Hematopoietic multipotent progenitor cell treated with erythropoietin and hydrocortisone succinate and interleukin-3 and kit ligand, for 15 days (in vitro differentiated cells): ENCODE measurements at places on chromosomes 6 and 20.

DNA sequence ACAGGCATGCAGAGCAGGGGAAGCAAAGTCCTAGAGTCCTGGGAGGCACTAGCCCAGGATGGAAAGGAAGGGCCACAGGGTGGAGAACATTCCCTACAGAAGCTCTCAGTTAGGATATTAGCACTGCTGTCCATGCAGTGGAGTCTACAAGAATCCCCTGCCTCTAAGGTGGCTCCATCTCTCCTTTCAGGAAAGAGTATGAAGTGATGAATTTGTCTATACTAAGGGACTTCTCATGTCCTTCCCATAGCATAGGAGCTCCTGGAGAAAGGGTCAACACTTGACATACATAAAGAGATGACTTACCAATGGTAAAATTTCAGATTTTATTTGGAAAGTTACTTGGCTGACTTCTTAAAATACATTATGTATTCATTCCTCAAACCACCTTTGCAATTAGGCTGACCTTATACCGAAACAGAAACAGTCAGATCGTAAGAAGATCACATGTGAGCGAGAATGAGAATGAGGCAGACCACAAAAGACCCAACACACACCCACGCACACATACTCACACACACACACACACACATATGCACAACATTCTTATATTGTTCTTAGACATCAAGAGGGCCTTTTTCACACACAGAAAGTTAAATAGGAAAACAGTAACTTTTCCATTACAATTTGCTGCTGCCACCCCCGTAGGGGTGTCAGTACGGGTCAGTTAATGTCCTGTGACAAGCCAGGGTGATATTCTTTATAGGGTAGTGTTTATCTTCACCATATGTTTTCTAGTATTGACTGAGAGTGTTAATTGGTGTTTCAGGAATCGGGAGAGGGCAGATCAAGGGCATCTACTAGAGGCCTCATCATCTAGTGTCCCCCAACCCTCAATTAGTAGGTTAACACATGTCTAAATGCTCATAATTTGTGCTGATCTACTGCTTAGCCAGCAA is 159.4 kb downstream of the FAXC start:
- DNase-seq, result no peak

- no peak for DNase-seq
These were observed 26.1 kb downstream of the TUBB2B start for GRCh38 chr6:3201388-3201787.

DNA sequence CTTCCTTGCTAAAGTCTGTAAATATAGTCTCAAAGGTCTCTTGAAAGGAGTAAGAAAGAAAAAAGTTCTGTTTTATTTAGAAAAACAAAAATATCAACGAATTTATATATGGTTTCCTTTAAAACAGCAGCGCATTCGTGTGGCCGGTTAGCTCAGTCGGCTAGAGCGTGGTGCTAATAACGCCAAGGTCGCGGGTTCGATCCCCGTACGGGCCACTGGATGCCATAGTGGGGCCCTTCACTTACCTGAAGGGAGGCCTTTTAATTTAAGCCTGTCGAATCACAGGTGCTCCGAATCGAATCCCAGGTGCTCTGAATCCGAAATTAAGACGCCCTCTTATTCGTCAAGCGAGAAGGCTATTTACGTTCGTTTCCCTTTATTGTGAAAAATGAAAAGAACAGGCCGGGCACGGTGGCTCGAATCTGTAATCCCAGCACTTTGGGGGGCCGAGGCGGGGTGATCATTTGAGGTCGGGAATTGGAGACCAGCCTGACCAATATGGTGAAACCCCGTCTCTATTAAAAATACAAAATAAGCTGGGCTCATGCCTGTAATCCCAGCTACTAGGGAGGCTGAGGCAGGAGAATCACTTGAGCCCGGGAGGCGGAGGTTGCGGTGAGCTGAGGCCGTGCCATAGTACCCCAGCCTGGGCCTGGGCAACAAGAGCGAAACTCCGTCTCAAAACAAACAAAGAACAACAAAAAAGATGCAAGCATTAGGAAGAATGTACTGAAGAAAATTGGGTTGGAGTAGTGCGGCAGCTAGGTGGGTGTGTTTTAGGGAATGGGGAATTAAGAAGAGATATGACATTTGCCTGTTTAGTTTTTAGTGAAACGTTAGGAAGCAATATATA is 195.8 kb upstream of the ZNF184 start:
- peak; percentile 60 for DNase-seq

DNA sequence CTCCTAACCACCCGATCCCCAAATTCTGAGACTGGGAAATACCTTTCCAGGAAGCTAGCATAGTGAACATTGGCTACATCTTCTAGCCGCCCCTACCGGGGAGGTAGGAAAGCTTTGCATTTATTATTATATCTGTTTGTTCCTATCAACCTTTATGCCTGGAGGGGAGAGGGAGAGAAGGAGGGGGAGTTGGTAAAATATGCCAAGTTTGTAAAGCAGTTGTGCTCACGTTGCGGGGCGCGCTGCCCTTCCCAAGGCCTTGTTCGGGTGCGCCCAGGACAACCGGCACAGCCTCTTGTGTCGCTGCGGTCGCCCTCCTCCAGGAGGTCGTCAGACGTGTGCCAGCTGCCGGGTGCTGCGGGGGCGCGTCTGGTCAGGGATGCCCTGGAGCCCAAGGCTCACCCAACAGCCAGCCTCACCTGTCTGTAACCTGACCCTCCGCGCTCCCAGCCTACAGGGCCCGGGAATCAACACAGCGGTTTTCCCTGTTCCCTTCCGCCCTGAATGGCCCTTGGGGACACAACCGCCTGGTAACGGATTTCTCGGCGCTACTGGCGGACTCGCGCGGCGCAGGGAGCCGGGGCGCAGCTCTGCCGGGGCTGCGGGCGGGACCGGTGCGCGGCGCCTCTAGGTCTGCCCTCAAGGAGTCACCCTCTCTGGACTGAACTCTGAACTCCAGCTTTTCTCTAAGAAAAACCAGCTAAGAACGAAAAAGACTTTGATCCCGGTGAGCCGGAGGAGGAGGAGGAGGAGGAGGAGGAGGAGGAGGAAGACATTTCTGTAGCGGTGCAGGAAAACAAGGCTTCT is 1.1 kb upstream of the OVOL2 start:
- DNase-seq, result no peak

GRCh38 chr6:6564154-6564553 is 24.4 kb upstream of the LY86 start:
- no peak for DNase-seq

DNA sequence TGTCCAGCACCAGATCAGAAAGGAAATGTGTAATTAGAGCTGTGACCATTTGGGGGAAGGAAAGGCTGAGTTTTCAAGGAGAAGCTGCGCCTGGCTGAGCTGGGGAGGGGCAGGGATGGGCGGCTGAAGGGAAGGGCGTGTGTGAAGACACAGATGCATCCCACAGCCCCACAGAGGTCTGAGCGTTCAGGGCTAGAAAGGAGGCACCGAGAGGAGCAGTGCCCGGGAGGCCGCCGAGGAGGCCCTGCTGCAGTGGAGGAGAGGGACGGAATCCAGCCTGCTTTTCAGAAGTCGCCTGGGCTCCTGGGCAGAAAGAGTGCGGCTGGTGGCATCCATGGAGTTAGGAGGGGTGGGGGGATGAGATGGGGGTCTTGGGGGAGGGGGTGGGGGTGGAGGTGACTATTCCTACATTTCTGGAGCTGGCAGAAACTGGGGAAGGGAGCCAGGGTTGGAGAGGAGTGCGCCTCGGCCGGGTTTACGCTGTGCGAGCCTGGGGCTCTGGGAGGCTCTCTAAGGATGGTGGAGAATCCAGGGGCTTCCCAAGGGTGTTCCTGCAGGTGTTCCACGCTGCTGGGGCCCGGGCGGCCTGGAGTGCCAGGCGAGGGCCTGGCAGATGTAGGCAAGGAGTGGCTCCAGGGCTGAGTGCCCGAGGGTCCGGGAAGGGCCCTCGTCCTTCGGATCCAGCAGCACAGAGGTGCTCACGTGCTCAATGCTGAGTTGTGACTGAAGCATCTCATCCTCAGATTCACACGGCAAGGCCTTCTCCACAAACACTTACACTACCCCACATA is 41.8 kb downstream of the WDR27 start:
- no peak for DNase-seq

DNA sequence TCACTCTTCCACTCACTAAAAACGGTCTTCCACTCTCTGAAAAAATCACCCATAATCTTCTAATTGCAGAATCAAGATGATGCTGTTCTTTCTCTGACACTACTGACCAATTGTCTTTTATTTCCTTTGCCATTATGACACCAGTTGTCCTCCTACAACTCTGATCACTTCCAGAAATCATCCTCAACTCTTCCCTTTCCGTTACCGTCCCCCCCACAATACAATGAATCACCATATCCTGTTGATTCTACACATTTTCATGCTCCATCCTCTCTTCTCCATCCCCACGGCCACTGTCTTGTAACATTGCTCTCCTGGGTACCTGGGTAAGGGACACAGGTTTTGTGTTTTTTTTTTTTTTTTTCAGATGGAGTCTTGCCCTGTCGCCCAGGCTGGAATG is 2.5 kb upstream of the PPP2R5D start:
- DNase-seq, result no peak

- no peak for DNase-seq
These were observed 21.0 kb downstream of the BLOC1S5 start for GRCh38 chr6:8043221-8043620.

DNA sequence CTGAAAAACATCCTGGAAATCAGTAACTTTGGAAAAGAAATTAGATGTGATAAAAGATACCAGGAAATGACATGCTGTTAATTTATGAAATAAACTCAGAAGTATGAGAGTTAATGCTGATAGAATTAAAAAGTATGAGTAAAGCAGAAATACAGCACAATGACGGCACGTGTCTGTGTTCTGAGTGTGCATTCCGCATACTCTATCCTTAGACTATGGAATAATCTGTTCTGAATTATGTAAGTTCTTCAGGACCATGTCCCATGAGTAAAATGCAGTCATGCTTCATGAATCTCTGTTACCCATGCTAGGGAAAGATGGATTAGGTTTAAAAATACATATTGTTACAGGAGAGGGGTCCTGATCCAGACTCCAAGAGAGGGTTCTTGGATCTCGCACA is 21.7 kb downstream of the HECA start:
- no peak for DNase-seq

- no peak for DNase-seq
These were observed 90.5 kb downstream of the PRND start for GRCh38 chr20:4812216-4812615.

DNA sequence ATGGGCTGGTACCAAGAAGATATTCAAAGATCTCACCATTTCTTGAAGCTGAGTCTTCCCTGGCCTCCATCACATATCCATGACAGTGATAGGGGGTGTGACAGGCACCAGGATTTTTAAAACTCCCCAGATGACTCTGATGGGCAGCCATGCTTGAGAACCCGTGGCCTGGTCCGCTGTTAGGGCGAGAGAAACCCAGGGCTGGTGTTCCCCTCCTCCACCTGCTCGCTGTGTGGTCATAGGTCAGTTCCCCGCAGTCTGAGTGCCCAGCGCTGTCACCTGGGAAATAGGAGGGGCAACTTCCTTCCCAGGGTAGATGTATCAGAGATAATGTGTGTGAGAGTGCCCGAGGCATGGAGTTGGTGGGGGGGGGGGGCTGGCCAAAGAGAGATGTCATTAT is 50.9 kb downstream of the TMEM242 start:
- no peak for DNase-seq

GRCh38 chr6:85580118-85580877 is 13.4 kb downstream of the SNX14 start:
- DNase-seq, result no peak

DNA sequence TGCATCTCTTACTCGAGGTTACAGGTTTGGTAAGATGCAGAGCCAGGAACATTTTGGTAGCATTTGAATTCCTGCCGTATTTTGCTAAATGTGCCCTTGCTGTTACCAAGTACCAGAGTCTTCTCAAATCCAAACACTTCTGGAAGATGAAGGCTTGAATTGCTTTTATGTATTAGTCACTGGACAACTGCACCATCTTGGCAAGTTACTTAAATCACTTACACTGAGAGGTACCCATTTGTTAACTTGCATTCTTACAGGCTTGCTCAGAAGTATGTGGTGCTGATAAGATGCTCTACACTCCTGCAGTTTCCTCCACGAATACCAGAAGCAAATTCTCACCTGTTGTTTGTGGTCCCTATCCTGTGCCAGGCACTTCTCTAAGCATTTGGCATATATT is 12.7 kb downstream of the IL22RA2 start:
- DNase-seq, result no peak

GRCh38 chr6:45084257-45084656 is 243.9 kb upstream of the RUNX2 start:
- DNase-seq, result no peak

- DNase-seq, result no peak
These were observed 316.1 kb upstream of the PRDM1 start for GRCh38 chr6:105769987-105770386.

DNA sequence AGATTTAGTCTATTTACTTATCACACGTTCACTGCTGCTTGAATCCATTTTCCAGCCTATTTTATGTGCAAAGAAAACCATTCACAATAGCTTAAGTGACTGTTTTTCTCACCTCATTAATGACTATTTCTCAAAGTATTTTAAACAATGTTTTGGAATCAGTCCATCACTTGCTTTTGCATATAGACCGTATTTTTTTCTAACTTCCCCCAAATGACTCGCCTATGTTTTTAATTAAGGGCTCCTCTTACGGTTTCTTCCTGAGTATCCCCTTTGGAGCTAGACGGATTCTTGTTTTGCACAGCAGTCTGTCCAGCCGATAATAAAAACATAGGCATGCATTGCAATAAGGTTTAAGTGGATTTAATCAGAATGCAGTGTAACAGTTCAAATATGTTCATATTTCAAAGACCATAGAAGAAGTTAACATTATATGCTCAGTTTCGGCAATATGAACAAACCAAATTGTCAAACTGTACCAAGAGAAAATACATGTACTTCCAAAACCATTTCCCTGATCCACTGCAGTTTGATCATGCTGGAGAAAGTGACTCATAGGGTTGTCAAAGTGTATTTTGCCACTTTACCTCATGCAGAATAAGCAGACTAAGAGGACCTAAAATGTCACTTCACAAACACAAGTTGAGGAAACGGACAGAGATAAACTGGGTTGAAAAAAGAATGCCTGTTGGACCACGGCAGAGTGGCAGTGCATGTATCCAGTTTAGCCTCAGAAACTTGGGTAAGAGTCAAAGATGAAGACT is 66.4 kb downstream of the HMGN3 start:
- no peak for DNase-seq

DNA sequence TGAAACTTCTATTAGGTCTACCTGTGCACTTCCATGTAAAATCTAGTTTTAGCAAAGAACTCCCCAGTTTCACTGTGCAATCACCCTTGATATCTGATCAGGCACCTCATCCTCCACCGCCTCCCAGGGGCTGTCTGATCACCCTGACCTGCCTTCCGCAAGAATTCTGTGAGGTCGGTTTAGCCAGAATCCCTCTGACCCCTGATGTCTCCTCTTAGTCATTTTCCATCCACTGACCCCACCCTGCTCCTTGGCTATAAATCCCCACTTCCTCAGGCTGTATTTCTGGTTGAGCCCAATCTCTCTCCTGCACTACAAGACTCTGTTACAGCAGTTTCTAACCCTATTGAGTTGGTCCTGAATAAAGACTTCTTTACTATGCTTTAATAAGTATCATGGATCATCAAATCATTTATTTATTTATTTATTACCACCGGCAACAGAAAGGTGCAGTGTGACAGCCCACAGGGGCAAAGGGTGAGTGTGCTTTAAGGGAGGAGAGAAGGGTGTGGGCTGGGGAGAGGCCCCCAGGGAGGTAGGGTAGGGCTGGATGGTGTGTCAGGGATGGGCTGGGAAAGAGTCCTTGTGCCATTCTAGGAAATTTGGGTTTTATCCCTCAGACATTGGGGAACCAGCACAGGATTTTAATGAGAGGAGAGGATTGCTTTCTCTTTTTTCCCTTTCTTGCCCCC is 11.2 kb upstream of the SERPINB6 start:
- DNase-seq, result no peak
